ENCODE measurements at places on chromosomes 5 and 9.
A peak's percentile ranks its signal among the peaks of the same experiment; 100 is the strongest.

- no peak for DNase-seq
Observed at GRCh38 chr9:83449983-83450382, 88.2 kb downstream of the FRMD3 start.

- no peak for DNase-seq
Observed at GRCh38 chr5:62282064-62282463, 23.9 kb upstream of the KIF2A start.

GRCh38 chr5:2288466-2288865, 405.7 kb upstream of the IRX4 start:
- DNase-seq = no peak

DNA sequence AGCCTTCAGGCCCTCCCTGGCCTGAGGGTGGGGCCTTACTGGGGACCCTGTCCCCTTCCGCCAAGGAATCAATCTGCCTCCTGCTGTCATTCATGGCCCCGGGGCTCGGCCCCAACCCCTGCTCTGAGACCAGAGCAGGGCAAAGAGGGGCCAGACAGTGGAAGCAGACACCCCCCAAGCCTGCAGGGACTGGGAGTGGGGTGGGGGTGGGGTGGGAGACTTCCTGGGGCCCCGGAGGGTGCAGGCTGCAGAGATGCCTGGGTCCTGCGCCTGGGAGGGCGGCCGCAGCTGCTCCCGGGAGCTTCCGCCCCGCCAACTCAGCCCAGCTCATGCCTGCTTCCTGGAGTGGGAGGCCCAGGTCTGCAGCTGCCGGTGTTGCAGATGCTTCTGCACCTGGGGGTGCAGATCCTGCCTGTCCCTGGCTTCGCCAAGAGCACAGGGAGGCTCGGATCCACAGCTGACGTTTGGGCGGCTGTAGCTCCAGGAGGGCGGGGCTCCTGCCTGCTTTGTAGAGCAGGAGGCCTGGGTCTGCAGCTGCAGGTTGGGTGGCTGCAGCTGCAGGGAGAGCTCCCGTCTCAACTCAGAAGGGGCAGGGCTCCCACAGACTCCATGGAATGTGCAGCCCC, 6.2 kb downstream of the KIF4B start:
- no peak for DNase-seq

DNA sequence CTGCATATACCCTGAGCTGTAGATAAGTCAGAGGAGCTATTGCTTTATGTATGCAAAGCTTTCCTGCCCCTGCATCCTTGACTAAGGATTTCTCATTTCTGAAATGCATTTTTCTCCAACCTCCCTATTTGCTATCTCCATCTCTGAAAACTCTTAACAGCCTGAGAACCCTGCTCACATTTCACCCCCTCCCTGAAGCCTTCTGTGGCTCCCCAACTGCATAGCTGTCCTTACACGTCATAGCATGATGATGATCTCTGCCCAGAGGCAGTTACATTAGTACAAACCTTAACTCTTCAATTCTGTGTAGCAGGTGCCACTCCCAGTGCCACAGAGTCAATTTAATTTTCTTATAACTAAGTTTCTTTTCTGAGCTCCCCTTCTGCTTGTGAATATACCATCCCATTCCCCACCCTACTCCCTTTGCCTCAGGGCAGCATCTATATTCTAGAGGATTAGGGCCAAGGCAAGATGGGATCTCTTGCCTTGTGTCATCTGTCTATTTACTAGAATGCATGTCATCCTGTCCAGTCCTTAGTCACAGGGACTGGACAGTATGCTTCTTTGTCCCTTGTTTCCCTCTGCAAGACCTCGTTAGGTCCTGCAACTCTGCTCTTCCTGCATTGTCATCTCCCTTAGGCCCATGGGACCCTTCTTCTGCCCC, 149.7 kb upstream of the SPRY4 start:
- peak; percentile 65 for DNase-seq

DNA sequence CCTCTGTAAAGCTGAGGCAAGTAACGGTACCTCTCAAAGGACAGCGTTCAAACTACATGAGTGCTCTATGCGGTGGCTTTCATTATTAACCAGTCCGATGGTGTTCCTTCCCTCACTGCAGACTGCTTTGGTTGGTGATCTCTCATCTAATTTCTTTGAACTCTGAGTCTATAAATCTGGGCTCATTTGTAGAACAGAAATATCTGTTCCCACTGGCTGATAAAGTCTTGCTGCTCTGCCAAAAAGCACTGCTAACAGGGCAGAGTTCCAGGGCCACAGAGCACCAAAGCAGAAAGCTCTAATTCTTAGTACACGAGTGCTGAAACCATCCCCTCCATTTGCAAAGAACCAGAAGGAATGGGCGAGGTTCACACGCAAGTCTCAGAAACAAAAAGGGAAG, 81.9 kb downstream of the MED27 start:
- DNase-seq = peak; percentile 48

DNA sequence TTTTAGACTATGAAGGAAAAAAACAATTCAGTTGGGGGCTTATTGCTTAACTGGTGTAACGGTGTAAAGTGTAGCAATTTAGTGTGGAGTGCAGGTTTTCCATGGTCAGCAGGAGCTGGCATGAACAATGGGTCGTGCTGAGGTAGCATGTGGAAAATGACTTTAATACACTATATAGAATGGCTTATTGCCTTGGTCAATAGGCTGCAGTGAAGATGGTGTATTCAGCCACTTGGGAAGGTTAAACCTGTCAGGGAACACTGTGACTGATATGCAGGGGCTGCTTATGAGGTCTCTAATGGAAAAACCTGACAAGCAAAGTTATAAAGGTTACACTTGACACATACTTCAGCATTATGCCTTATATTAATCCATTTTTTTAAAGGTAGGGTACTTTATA, 764.7 kb upstream of the ARRDC3 start:
- DNase-seq = no peak

Data from fibroblast of skin of abdomen (primary cell).